Bronchial epithelial cell (primary cell): ENCODE measurements at places on chromosomes 11 and 22.

DNA sequence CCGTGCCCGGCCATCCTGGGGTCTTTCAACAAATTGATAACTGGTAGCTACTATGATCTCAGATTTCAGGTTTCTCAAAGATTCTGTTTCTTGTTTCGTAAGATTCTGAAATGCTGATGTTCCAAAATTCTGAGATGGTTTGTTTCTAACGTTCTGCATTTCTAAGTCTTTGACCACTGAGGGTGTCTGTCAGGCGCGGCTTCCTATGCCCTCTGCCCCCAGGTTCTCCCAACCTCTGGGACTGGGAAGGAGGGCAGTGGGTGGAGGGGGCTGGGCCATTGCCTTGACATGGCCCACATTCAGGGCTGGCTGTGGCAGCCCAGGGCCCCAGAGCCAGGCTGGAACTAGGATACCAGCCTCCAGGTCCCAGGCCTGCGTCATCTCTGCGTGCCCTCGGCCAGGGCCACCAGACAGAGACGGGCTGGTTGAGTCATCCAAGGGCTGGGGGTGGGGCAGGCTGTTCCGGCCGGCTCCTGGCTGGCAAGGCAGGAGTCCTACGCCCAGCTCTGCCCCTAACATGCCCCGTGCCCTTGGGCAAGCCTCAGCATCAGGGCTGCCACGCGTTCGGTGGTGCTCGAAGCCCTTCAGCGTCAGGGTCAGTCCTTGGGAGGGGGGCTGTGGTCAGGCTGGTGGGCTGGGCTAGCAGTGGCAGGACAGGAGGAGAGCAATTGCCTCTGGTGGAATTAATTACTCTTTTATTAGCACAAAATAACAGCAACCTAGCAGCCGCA is 5.2 kb downstream of the TMEM134 start:
- peak; percentile 60 for DNase-seq

DNA sequence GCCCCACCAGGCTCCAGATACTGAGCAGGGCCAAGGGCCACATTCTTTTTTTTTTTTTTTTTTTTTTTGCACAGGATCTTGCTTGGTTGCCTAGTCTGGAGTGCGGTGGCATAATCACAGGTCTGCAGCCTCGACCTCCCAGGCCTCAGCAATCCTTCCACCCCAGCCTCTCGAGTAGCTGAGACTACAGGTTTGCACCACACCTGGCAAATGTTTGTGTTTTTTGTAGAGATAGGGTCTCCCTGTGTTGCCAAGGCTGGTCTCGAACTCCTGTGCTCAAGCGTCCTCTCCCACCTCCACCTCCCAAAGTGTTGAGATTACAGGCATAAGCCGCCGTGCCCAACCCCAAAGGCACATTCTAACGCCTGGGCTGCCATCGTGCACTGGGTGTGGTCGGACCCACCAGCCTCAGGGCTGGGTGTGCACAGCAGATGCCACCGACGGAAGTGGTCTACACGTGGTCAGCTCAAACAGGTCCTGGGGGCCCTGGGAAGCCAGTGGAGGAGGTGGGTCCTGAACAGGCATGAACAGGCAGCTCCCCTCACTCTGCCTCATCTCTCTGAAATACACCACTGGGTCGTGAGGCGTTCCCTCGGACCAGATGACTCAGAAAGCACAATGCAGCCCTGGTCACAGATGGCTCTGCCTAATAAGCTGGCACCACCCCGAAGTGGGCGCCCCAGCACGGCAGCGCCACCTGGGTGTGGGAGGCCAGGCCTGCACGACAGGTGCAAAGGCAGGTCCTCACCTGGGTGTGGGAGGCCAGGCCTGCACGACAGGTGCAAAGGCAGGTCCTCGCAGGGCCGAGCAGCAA is 5.1 kb upstream of the B4GALNT4 start:
- peak; percentile 77 for DNase-seq

DNA sequence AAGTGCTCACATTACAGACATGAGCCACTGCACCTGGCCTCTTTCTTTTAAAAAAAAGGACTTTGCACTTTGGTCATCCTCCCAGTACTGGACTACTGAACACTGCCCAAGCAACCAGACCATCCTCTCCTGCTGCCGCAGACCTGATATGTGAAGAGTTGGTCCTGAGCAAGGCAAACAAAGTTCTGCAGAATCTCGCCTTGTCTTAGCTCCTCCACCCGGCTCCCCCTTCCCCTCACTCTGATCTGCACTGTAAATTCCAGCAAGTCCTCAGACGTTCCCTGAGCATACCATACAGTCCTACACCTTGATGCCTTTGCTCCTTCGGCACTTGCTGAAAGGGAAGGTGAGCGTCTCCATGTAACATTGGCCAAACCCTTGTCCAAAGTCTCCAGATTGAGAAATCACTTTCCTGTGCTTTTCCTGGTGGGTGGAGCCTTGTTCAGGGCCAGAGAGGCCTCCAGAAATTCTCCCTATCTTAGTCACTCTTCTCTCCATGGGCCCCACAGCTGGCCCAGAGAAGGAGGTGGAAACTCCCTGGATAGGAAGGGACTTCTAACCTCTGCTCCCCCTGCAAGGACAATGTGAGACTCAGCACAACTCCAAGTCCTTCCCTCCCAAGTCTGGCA is 47.0 kb upstream of the TIMP3 start:
- DNase-seq, result peak; percentile 55

DNA sequence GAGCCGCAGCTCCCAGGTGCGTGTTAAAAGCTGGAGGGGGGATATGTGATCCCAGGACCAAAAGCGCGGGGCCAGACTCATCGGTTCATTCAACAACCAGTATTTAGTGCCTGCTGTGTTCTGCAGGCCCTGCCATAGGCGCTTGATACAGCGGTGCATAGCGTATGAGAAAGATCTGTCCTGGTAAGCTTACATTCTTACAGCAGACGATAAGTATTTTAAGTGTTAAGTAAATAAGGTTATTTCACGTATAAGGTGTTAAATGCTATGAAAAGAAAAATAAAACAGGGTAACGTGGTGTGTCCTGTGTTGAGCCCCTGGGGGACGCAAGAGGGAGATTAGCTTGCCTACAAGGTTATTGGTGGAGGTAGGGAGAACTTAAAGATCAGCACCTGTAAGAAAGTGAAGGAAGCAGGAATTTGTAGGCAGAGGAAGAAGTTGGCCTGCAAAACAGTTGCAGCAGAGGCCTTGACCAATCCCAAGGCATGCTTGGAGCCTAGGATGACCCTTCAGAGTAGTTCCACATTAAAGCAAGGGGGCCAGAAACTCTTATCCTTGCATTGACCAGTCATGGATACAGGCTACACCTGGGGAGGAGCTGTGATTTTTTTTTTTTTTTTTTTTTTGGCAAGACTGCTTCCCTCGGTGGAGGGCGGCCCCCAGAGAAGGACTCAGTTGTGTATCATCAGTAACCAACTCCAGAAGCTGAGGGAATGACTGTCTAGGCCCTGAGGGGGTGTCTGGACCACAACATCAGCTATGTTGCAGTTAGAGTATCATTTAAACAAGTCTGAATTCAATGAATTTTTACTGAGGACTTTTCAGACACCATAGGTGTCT is 487 bp upstream of the LIPT2 start:
- peak; percentile 97 for DNase-seq

GRCh38 chr11:12150831-12151382 is 40.5 kb downstream of the MICAL2 start:
- DNase-seq, result peak; percentile 39

- DNase-seq, result no peak
These were observed 9.5 kb upstream of the NPAS4 start for GRCh38 chr11:66411323-66411722.

DNA sequence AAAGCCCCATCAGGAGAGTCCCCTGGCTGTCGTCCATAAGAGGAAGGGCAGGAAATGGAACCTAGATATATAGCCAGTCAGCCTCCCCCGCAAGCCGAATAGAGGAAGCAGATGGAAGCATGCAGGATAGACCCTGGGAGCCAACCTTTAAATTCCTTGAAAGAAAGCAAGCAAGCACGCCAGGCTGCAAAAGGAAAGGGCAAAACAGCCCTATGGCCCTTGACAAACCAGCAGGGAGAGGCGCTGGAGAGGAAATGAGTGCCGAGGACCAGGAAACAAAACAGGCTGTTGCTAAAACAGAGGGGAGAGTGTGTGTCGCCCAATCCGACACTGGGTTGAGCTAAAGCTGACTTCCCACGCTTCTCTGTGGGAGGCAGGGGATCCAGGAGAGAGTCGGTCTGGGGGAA is 203.5 kb upstream of the MTNR1B start:
- DNase-seq, result no peak
